ENCODE measurements at places on chromosomes 2 and 18.
A peak's percentile ranks its signal among the peaks of the same experiment; 100 is the strongest.

- no peak for DNase-seq
Observed at GRCh38 chr2:10373931-10374330, 71.2 kb downstream of the HPCAL1 start.

DNA sequence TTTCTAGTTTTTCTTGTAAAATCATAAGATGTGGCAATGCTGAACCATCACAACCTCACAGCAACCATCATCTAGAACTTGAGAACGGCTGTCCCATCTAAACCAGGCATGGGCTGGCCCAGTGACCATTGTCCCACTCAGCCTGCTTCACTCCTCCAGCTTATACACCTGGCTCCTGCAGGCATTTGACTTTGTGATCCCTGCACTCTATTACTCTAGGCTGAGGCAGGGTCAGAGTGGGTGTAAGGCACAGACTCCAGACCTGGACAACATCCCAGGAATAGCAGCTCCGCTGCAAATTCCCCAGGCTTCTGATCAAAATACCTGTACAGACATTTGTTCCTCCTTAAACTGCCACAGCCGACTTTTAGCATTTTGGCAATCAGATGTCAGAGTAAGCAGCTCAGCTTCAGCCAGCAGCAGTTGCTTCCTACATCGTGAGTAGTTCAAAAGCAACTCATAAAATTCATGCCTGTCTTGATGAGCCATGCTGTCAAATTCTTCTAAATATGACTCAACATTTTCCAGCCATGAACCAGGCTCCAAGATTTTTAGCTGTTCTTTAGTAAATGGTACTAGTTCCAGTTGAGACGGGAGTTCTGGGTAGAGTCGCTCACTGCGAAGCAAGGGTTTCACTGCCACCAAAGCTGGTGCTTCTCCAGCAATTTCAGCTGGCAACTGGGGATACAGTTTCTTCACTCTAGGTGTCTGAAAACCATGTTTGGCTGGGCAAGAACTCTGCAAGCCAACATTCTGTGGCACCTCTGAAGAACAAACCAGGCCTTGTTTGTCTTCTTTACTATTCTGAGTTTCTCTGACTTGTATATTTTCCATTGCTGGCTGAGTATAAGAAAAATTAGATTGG lies 12.8 kb downstream of the EPG5 start:
- DNase-seq = no peak

DNA sequence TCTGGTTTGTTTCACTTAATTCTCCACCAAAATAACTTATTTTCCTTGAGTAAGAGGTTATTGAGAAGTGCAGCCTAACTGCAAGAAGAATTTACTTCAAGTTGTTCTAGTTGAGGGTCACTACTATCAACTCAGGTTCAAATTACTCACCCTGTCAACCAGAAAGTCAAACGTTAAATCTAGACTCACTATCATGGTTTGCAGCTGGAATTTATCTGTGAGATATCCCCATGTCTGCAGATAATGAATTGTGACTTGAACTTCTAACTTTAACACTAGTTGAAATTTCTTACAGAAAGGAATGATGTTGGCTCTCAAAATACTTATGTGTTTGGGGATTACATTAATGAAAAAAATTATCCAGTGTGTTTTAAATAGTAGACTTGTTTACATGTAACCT lies 1145.7 kb upstream of the NXPH2 start:
- DNase-seq = no peak

DNA sequence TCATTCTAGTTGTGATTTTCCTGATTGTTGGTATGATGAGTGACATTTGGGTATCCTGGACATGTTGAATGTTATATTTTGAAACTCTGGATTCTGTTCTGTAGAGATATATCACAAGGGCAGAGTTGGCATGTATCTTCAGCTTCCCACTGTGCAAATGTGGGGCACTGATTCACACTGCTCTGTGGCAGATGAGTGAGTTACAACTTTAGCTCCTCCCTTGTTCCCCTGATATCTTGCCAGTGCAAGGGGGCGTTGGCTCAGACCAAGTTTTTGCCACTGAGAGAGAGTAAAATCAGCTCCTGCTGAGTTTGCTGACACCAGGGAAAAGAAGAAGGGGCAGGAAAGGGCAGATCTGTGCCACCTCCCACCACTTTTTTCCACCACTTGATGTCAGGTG lies 199.6 kb upstream of the MMADHC start:
- DNase-seq = no peak

GRCh38 chr2:10545556-10545955 lies 97.4 kb upstream of the ODC1 start:
- no peak for DNase-seq

DNA sequence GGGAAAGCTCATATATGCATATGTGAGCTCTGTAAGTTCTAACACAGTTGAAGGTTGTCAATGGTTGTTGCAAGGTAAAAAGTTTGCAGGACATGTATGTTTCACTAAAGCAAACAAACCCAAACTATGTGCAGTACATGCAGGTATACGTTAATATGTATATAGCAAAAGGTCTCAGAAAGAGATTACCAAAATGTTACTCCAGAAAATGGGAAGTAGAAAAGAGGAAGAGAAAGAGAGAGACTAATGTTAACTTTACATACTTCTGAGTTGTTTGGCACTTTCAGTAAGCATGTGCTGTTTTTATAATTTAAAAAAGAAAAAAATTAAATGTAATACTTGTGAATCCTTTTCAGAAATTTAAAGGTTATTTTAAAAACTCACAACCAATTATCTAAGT lies 32.8 kb upstream of the PEX13 start:
- DNase-seq = peak; percentile 59

GRCh38 chr2:883260-883802 lies 67.3 kb upstream of the SNTG2 start:
- DNase-seq = no peak

DNA sequence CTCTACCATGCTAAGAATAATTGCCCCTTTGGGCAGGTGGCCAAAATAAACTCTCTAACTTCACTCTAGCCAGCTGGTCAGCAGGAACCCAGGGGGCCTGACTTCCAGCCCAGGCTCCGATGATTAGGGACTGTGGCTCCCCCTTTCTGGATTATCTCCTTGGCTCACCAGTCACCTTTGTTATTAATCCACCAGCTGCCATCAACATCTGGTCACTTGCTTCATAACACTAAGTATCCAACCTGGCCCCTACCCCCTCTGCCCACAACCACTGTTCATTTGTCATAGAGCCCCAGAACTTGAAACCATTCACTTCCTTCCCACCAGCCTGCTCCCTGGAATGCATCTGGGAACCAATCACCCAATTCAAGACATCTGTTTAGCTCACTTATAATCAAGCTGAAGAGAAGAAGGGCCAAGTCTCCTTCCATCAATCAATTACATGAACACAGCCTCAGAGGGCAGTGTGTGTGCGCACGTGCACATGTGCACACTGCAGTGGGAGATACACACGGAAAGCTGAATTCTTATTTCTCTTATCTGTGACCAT lies 215.1 kb downstream of the ALK start:
- no peak for DNase-seq

DNA sequence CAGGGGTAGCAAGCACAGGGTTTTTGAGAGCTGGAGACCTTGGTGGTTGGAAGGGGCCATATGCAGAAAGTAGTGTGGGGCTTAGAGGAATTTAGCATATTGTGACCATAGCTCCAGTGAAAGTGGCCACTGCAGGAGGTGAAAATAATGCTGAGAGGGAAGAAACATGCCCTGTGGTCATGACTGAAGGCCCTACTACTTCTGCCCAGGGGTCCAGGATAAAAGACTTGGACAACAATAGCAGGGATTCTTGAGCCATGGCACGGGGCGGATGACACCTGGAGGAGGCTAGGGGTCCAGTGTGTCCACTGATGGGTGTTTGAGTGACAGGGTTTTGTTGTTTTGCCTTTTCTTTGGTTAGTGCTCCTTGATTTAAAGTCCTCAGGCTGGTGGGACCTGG lies 694.6 kb downstream of the CPS1 start:
- DNase-seq = no peak

DNA sequence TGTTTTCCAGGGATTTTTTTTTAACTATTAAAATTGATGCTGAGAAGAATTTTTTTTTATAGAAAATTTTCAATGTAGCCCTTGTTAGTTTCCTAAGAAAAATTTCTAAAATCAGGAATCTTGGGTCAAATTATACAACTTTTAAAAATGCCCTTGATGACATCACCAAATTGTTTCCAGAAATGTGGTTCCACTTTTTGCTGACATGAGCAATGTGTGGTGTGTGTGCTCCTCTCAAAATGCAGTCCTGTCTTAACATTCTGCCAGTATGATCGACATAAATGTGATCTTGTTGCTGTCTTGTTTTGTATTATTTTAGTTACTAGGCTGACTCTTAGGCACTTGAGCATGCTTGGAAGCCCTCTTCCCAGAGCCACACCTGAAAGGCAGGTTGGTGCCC lies 89.7 kb upstream of the ST6GAL2 start:
- no peak for DNase-seq

DNA sequence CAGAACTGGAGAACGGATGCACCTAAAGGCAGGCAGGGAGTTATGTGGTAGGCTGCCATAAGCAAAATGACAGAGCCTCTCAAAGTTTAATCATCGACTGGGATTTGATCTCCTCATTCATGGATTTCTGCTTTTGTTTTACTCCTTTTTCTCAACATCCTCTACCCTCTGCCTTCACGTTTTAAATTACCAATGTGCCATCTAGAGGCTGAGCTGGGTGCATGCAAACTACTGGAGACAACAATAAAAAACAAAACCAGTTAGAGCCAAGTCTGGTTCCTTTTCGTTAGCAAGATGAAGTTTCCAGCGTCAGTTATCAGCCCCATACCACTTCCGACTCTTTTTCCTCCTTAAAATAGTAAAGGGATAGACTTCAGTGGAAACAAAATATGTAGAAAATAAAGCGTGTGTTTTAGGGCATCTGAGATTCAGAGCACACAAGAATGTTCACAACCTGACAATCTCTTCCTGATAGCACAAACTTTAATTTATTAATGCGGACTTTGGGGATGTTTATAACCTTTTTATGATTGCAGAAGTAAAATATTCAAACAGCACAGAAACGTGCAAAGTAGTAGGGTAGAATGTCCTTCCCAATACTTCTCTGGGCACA lies 117.0 kb downstream of the LAMA1 start:
- DNase-seq = no peak

- DNase-seq = no peak
Observed at GRCh38 chr2:73283545-73284295, 558 bp downstream of the FBXO41 start.

DNA sequence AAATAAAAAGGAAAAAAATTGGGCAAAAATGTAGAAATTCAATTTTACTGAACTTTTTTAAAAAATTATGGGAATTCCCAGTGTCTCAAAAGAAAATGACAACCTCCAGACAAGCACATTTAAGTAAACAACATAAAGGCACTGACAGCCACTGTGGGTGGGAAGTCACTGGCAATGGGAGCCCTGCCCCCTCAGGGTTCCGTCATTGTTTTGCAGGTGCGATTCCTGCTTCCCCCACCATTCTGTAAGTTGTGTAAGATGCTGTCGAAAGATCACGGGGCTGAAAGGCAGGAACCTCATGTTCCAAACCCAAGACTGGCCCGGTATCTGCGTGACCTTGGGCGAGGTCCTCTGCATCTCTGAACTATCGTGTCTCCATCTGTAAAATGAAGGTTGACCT lies 15.8 kb upstream of the ASPRV1 start:
- no peak for DNase-seq

DNA sequence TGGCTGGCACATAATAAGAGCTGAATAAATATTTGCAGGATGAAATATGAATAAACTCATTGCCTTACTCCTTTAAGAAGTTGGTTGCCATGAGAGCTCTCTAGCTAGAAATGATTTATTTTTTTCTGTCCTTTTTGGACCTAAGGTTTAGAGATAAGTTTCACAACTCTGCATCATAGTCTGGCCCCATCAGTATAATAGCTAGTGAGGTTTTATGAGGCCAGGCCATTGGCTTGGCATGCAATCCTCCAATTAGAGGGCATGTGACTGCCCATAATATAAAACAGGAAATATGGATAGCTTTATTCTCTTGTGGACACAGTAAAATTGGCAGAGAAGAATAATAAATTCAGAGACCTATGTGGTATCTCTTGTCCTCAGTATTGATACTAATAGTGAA lies 26.2 kb upstream of the INSIG2 start:
- DNase-seq = no peak

DNA sequence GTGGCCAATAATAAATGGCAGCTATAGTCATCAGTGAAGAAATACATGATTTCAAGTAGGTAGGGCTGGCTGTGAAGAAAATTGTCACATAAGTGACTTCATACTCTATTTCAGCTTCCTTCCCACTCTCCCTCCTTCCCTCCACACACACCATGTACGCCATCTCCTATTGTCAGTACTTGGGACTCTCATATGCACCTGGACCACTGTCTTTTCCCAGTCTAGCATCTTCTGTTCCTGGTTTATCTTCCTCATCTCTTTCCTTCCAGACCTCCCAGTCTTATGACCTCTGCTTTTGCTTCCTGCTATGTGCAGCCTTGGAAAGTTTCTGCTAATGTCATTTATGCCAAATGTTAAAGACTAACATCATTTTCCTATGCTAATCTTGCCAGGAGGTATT lies 35.0 kb downstream of the HNMT start:
- no peak for DNase-seq

- DNase-seq = peak; percentile 46
Observed at GRCh38 chr2:160324917-160325316, 124.8 kb upstream of the ITGB6 start.

- DNase-seq = no peak
Observed at GRCh38 chr18:55877321-55877720, 289.3 kb upstream of the TCF4 start.

GRCh38 chr2:169087757-169088379 lies 18.5 kb downstream of the DHRS9 start:
- DNase-seq = no peak

DNA sequence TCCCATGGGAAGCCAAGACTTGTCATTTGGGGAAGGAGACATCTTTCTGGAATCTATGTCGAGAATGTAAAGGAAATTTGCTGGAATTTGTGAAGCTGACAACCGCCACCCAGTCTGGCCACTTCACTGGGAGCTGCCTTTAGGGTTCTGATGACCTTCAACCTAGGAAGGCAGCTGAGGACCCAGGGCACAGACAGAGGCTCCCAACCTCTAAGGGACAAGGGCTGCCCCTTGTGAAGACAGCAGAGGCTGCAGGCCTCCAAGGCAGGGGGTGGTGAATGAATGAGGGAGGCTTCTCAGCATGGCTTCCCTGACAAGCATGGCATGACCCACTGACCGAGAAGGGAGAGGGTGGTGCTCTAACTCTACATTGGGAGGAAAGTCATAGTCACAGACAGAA lies 128.9 kb upstream of the ASB18 start:
- no peak for DNase-seq
